ENCODE measurements at places on chromosomes 6 and 20.

GRCh38 chr20:49786668-49787370 is 25.8 kb upstream of the SLC9A8 start:
- peak; percentile 49 for DNase-seq

GRCh38 chr20:25203871-25204320 is 8.4 kb downstream of the ENTPD6 start:
- DNase-seq = no peak

DNA sequence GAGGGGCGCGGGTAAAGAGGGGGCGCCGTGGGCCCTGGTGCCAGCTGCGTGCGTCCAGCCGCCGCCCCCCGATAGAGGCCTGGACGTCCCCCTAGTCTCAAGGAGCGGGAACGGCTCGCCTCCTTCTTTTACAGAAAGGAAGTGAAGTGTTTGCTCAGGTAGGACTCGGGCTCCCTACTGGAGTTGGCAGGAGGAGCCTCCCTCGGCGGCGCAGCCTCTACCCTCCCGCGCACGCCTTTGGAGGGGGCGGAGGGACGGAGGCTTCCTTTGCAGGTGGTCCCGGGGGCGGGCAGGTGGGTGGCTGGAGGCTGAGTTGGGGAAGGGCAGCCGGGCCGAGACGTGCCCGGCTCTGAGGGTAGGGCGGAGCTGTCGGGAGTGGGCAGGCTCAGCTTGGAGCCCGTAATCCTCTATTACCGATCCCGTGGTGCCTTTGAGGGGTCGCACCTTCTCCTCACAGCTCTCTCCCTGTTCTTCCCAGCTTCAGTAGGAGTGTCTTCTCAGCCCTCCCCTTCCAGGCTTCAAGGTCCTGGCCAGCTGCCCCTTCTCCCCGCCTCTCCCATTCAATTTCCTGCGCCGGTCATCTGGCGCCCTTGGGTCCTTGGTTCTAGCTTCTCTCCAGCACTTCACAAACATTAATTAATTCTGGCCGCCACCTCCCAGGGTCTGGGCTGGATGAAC is 728 bp downstream of the ITPR3 start:
- DNase-seq = peak; percentile 70

DNA sequence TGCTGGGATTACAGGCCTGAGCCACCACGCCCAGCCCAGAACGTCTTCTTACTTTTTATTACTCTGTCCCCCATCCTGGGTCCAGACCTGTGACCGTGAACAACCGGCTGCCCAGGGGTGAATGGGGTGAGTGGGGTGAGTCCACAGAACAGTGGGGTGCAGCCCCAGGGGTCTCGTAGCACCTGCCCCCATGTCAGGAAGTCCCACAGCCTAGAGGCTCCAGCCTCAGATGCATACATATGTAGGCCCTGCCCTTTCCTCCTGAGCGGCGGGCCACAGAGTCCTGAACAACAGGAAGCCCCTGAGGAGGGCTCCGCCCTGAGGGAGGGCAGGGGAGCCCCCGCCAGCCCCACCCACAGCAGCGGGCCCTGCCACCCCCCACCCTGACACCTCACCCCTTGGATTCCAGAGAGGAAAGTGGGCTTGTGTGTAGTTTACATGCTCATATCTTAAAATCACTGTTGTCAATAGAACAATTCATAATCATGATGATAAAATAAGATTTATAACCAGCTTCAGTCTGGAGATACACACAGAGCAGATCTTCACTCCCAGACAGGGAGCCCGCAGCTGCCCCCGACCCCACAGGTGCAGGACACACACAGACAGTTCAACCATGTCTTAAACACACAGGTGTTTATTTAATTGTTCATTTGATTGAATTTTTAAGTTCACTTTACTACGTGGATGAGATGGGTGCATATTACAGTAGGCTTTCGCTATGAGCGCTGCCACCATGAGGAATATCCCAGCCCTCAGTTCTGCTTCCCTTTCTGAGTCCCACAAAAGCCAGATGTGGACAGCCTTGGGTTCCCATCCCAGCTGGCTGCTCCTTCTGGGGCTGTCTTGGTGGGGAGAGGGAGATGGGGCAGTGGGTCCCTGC is 12.4 kb upstream of the GMEB2 start:
- DNase-seq = no peak

DNA sequence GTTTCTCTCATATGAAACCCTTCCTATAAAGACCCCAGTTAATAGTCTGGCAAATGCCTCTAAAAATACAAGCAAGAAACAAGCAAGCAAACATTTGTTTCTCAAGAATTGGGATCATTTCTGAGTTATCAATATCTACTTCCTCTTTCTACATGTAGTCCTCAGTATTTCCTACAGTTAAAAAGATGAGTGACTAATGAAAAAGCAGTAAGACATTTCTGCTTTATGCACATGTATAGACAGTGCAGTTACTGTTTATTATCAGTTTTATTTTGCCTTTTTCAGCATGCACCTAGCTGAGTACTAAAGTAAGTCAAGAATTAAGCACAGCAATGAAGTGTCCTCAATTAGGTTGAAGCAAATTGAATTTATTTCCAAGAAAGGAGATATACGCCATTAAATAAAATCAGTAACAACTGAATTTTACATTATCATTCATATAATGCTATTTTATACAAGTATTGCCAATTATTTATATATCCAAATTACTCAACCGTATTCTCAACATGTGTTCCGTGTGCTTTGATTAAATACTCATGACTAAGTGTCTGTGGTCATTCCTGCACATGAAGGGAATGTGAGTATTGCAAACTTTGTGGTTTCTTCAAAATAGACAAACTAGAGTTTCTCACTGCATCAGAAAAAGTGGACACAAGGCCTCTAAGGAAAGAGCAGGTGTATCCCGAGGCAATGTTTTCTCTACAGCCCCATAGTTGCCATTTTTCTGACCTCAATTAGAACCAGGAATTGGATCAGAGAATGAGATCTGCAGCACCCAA is 159.3 kb upstream of the MARCKS start:
- peak; percentile 95 for DNase-seq

DNA sequence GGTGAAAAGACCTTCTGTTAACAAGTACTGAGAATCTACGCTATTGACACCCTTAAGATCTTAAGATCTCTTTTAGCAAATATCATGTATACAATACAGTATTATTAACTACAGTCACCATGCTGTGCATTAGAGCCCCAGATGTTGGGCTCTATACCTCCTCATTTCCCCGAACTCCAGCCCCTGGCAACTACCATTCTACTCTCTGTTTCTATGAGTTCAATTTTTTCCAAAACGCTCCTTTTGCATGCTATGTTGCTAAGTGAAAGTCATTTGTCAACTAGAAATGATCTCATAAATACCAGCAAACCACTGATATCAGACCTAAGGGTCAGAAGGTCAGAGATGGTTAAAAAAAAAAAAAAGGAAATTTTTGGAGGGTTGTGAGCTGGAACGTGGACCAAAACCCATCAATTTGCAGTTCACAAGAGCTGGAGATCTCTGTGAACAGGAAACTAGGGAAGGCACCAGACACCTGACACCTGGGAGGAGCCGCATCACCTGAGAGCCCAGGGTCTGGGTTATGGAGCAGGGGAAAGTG is 122.0 kb upstream of the KCNK16 start:
- DNase-seq = no peak

DNA sequence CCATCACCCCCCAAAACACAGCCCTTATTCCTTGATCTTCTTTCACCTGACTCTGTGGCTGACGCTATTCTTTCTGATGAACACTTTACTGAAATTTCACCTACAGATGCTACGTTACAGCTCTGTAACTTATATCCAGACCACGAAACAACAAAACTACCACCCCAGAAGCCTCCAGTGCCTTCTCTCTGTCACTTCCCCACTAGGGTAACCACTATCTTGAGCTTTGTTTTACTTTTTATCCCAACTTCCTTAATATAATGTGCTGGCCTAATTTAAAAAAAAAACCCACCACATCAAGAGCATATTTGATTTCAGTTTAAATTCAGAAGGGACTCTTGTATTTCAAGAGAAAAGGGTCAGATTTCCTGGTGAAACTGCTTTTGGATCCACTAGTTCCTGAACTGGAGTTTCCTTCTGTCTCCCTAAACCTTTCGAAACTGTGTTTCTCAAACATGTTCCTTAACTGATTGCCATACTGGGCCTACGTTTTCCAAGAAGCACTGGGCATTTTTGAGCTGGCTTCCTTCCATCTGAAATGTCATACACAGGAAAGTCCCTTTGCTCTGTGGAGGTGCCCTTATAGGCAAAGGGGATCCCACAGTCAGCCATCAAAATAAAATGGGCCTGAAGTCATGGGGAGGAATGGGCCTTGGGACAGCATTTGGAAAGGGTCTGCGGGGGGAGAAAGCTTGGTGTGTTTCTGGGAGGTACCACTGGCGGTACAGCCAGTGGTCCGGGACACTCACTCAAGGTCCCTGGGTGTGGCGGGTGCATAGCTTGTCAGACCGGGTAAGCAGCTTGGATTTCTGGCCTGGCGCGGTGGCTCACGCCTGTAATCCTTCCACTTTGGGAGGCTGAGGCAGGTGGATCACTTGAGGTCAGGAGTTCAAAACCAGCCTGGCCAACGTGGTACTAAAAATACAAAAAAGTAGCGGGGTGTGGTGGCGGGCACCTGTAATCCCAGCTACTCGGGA is 25.8 kb upstream of the RTF2 start:
- DNase-seq = no peak
